ENCODE measurements at places on chromosomes 5 and 9.

- no peak for DNase-seq
Observed at GRCh38 chr5:145506185-145506850, 328.8 kb downstream of the PRELID2 start.

- peak; percentile 50 for DNase-seq
Observed at GRCh38 chr5:149852641-149853330, 91.8 kb downstream of the PDE6A start.

DNA sequence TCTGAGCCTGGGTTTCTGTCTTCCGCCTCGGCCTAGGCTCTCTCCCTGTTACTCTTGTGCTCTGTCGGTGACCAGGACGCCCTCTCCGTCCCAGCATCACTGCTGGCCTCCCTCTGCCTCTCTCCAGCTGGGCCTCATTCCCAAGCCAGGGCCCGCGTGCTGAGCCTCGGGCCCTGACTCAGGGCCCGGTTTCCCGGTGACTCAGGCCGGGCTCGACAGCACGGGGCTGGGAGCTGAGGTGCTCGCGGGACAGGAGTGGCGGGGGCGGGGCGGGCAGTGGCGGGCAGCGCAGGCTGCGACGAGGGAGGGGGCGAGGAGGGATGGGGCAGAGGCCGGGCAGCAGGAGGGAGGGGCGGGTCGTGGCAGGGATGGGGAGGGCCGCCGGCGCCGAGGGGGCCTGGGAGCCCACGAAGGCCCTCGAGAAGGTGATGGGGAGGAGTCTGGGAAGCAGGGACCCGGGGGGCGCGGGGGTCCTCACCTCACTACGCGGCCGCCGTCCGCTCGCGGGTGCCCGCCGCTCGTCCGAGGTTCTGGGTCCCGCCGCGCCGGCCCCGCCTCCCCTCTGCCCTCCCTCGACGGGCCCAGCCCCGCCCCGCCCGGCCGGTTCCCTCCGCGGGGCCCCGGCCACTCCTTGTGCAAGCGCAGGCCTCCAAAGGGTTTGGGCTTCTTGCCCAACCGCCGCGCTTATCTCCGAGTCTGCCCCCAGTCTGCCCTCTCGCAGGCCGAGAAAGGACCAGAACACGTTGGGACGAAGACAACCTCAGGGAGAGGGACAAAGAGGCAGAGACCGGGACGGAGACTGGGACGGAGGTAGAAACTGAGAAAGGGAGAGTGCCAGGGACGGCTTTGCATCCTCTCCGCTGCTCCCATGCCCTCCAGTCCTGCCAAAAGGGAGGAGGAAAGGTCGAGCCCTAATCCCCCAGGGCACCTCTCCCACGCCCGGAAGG lies at the start of gene ARAP3:
TSS of gene ARAP3 (minus strand) at position 536 of the 947 bp plus-strand sequence. CDS start 1,744 bp downstream, outside the sequence.
- peak; percentile 88 for DNase-seq

GRCh38 chr5:73183000-73183399 lies 10.0 kb downstream of the TMEM174 start:
- DNase-seq = no peak

DNA sequence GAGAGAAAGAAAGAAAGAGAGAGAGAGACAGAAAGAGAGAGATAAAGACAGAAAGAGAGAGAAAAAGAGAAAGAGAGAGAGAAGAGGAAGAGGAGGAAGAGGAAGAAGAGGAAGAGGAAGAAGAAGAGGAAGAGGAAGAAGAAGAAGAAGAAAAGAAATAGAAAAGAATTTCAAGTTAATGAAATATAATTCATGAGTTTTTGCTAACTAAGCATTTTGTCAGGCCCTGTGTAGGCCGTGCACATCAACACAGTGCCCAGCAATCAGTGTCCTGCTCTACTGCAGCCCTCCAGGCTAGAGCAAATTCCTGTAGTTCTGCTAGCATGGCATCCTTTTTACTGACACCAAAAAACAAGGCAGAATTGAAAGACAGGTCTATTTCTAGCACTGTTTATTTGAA lies 62.1 kb downstream of the PLPP1 start:
- DNase-seq = no peak

DNA sequence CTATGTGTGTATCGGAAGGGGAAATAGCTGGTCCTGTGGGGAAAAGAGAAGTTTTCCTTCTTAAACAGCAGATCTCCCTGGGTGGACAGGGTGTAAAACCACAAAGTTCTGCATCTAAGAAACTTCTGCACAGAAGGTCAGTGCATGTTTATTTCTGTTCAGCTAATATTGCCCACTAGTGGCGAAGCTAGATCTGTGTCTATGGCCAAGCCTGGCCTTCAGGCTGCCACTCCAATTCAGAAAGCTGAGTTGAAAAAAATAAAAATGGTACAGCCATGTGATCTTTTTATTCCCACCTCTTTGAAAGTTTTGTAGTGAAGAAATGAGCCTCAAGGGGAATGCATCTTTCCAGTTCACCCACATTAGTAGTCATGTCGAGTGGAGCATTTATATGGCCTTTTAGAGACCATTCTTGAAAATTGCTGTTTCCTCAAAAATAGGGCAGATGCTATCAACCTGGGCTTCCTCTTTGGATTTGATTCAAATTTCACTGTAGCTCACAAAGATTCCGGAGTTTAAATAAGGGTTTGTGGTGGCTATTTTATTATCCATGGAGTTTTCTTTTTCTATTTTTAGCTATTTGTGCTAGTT lies 488.0 kb downstream of the PRELID2 start:
- peak; percentile 47 for DNase-seq

- no peak for DNase-seq
Observed at GRCh38 chr5:137221943-137222342, 277.2 kb downstream of the SPOCK1 start.

GRCh38 chr5:33074548-33074947 lies 363.4 kb downstream of the NPR3 start:
- peak; percentile 75 for DNase-seq

All from fibroblast of skin of right biceps (primary cell).